Activated CD8-positive, alpha-beta memory T cell treated with anti-CD3 and anti-CD28 coated beads for 1 hour (primary cell): ENCODE measurements at places on chromosomes 6 and 20.

DNA sequence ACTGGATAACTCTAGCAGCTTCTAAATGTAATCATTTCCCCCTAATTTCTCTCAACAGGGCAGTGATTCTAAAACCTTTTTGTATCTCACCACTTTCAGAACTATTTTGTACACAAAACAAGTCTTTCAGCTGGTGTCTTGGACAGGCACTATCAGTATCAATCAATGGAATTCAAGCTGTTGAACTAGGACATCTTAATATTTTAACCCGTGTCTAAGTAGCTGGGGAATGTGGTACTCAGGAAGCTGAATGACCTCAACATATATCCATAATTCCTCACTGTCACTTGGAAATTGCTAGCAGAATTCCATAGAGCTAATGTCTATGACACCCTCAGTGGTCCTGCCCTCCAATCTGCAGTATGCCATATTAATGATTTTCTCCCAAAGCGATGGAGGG lies 24.5 kb downstream of the ADAT2 start:
- no peak for DNase-seq

DNA sequence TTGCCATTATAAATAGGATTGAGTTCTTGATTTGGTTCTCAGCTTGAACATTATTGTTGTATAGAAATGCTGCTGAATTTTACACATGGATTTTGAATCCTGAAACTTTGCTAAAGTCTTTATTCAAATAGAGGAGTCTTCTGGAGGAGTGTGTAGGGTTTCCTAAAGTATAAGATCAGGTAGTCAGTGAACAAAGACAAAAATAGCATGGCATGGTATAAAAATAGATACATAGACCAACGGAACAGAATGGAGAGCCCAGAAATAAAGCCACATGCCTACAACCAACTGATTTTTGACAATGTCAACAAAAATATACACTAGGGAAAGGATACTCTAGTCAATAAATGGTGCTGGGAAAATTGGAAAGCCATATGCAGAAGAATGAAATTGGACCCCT lies 740.1 kb downstream of the QKI start:
- DNase-seq = no peak

DNA sequence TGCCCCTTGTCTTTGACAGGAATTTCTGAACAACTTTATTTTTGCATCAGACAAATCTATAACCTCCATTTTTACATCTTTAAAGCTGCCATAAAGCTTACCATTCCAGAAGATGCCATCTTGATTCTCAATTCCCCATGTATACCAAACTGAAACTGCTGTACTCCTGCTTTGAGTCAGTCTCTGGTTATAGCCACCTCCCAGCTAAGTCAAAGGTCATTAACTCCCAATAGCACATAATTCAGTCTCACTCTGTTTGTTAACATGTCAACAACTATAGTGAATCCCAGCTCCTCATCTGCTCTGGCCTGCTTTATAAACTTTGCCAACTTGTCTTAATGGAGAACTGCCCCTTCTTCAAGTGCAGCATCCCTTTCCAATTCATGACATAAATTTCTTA lies 343.6 kb downstream of the FRK start:
- no peak for DNase-seq

- DNase-seq = no peak
Observed at GRCh38 chr6:160996131-160996601, 4.6 kb downstream of the MAP3K4 start.

GRCh38 chr6:4848382-4849068 lies 72.3 kb downstream of the CDYL start:
- no peak for DNase-seq

GRCh38 chr6:73388800-73389512 lies 5.7 kb upstream of the DDX43 start:
- DNase-seq = peak; percentile 13

GRCh38 chr20:44309763-44310663 lies 989 bp downstream of the FITM2 start:
- no peak for DNase-seq

DNA sequence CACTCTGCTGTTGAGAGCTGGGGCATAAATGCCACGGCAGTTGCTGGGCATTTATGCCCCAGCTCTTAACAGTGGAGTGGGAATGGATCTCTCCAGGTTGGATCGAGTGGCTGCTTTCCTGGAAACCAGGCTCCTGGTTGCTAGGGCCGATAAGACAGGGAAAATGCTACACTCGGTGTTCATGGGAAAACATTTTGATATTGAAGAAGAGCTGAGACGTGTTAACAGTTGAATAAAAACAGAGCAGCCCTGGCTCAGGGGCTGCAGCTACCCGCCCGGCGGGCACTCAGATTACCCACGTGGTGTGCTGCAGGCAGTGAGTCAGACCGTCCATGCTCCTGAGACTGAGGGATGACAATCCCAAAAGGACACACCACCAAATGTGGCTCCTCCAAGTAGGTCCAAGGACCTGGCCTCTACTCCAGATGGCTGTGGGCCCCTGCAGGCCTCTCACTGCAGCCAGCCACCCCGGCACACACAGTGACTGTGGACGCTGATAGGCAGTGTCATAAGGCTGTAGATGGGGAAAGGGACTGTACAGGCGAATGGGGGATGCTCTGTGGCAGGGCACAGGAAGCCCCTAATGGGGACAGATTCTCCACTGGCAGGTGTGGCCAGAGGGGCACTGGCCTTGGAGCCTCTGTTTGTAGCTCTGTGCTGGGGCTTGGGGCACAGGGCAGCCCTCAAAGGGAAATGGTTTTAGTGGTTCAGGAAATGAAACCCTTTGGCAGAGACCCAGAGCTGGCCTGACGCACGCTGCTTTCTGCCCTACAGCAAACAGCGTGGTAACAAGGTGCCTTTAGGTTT lies 237.8 kb downstream of the LY86 start:
- DNase-seq = no peak

DNA sequence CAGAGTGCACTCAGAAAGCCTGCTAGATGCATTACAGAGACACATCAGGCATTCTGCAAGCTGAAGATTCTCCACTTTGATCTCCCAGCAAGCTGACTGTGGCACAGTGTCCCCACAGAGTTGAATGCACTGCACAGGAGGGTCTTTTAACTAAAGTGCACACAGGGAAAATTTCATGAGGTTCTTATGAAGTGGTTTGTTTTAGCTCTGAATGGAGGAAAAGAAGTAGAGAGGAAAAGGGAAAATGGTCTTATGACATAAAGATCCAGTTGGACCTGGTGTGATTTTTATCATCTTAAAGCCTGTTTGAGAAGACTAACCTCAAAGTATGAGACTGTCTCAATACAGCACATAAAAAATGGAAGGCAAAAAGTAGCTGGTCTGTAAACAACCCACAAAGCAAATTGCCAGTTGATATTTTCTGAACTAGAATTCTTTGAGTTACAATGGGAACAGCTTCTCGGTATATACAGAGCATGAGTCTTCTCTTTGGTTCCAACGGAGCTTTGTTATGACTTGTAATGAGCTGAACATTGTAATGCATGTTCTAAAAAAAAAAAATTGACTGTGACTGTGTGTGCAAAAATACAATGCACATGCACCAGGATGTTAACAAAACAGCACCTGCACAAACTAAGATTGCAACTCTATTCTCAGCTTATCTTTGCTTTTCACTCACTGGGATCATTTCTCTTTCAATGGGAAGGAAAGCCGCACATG lies 383.0 kb upstream of the ID4 start:
- no peak for DNase-seq

GRCh38 chr20:53352727-53353440 lies 240.8 kb downstream of the ZNF217 start:
- DNase-seq = no peak

DNA sequence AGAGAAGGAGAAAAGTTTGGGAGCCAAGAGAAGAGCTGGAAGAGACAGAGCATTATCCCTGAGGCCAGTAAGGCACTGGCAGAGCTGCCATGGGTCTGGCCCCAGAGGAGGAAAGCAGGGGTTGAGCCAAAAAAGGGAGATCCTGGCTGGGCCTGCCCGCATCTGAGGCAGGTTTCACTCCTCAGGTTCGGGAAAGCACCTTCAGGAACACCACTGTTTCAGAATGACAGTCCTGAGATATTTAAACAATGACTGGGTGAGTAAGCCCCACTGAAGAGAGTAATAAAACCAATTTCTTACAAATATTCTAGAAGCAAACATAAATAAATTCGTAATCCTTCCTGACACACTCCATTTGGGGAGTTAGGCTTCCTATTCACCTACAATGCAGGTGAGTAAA lies 152.2 kb downstream of the BACH2 start:
- no peak for DNase-seq

DNA sequence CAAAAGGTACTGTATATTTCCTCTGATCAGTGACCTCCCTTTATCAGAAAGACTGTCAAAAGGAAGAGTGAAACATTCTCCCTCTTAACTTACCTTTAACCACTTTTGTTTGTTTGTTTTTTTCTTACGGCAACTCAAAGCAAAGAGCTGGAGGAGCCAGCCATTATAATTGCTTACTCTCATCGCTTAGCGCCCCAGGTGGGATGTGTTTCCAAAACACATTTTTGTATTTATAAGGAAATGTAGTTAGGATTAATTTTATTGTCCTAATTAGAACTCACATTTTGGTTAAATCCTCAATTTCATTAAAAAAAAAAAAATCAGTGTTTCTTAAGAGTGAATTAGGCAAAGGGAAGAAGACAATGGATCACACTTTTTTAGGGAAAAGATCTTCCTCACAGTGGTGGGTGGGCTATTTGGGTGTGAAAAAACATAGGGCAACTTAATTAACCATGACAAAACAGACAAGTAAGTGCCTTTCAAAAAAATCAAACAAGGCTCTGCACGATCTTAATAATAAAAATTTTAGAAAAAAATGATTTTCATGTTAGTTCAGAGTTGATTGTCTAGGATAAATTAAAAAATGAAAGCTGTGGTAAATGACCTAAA lies 1.2 kb upstream of the PHACTR2 start:
- no peak for DNase-seq

DNA sequence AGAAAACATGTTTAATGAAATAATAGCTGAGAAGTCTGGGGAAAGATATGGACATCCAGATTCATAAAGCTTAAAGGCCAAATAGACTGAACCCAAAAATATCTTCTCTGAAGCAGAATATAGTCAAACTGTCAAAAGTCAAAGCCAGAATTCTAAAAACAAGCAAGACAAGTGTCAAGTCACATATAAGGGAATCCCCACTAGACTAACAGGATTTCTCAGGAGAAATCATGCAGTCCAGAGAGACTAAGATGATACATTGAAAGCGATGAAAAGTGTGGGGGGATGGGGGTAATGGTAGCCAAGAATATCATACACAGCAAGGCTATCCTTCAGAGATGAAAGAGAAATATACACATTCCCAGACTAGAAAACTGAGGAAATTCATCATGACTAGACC lies 112.4 kb upstream of the RUNX2 start:
- DNase-seq = no peak

- DNase-seq = no peak
Observed at GRCh38 chr6:3252861-3253596, 5.7 kb upstream of the PSMG4 start.

DNA sequence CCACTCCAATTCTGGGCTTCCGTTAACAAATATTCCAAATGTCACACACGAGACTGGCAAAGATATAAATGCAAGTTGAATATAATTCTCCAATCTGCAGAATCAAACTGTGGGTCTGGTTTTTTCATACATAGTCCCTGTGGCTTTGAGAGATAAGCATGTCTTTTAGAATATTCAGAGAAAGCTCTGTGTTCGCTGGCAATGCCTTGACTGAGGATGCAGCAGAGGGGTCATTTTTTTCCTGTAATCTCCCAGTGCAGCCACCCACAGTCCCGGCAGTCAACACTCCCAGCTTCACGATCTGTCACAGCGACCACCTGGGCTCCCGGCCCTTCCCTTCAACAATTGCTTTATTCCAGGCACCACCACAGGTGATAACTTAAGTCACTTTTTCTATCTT lies 30.5 kb downstream of the MUC22 start:
- DNase-seq = no peak

DNA sequence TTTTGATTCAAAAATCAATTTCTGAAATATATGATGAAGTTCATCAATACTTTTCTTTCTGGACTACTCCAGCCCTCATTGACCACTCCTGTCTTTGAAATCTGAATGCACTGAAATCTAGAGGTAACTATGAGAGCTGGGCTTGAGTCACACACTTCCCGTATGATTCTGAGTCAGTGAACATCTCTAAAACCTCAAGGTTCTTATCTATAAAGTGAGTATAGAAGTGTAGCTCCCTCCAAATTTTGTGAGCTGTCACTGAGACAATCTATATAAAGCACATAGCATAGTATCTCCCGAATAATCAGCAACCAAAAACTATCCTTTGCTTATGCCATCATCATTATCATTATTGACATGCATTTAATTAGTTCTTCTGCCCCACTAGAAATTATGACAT lies 182.4 kb downstream of the TSHZ2 start:
- no peak for DNase-seq

- DNase-seq = no peak
Observed at GRCh38 chr6:160358225-160359119, 10.3 kb downstream of the SLC22A3 start.

GRCh38 chr20:50092436-50092835 lies 20.5 kb downstream of the UBE2V1 start:
- no peak for DNase-seq

DNA sequence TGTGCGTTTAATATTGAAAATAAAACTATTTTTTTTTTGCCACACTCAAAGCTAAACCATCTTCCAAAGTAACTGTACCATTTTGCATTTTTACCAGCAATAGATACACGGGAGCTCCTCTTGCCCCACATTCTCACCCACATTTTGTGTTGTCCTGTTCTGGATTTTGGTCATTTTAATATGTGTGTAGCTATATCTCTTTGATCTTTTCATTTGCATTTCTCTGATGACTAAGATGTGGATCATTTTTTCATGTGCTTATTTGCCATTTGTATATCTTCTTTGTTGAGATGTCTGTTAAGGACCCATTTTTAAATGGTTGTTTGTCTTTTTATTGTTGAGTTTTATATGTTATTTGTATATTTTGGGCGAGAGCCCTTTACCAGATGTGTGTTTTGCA lies 1543.5 kb downstream of the GRIK2 start:
- DNase-seq = no peak

GRCh38 chr6:89840538-89840937 lies 10.9 kb downstream of the CASP8AP2 start:
- no peak for DNase-seq

- no peak for DNase-seq
Observed at GRCh38 chr6:30750379-30750668, 6.0 kb upstream of the IER3 start.

GRCh38 chr6:163790266-163790840 lies 375.8 kb downstream of the QKI start:
- no peak for DNase-seq

GRCh38 chr20:5077761-5078387 lies 41.9 kb downstream of the PCNA start:
- no peak for DNase-seq
